ENCODE measurements at places on chromosomes 12 and 14.
A peak's percentile ranks its signal among the peaks of the same experiment; 100 is the strongest.

- no peak for DNase-seq
Observed at GRCh38 chr14:35248476-35248788, 43.8 kb upstream of the PSMA6 start.

GRCh38 chr14:45177076-45177475 lies 41.3 kb downstream of the FANCM start:
- no peak for DNase-seq

DNA sequence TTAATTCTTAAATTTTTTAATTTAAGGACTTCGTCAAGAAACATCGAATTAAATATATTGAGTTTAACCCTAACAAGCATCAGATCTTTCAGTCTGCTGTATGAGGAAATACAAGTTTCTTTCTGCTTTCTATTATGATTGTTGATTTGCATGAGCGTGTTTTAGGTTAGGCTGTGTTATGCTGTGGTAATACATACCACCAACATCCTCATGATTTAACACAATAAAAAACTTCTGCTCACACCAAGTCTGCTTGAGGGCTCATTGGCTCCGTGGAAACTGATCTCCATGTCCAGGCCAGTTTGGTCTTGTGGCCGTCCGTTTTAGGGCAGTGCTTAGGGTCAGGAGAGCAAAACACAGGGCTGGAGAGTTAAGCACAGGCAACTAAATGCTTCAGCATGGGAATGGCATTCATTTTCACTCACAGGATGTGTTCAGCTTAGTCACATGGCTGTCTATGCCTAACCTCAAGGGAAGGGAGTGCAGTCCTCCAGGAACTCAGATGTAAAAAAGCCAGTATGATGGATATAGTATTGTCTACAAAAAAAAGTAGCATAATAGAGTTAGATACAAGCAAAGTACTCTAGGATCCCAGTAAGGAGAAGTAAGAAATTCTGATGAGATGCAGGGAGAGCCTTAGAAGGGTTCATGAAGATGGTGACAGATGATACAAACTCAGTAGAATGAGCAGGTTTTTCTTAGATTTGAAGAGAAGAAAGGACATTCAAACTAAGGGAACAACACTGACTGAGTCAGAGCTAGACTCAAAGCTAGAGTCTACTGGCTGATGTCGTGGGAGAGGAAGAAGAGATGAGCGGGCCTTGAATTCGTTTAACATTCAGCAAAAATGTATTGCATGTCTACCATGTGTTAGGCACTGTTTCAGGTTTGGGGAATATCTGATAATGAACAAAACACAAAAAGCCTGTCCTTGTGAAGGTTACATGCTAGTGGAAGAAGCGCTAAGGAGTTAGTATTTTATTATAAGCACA lies 16.3 kb downstream of the MARK3 start:
- DNase-seq = no peak

GRCh38 chr12:2550561-2551411 lies 244.0 kb upstream of the FKBP4 start:
- no peak for DNase-seq

DNA sequence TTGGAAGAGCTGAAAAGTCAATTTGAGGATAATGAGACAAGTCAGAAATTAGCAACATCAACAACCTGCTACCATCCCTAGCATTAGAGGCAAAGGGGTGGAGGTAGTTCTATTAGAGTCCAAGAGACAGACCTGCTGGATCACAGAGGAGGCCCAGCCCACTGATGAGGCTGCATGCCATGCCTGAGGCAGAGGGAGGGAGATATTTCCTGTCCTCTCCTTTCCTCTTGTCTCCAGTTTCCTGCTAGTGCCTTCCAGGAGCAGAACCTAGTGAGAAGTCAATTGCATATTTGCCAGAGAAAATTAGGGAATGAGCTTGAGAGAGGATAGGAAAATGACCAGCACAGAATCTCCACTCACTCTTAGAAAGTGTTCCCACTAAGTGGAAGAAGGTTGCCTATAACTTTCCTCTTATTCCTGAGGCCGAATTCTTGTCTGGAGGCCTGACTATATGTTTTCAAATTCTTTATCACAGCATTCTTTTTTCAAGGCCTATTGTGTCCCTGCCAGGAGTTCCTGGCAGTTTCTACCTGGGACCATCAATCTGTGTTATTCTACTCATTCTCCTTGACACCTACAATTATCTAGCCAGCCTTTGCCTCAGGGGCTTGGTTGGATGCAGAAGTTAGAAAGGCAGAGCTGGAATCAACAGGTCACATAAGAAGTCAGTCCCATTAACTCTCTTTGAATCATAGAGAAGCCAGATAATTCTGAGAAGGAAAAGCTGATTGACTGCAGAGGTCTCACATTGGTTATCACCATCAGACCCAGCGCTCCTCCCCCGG lies 121.9 kb downstream of the EMP1 start:
- no peak for DNase-seq

DNA sequence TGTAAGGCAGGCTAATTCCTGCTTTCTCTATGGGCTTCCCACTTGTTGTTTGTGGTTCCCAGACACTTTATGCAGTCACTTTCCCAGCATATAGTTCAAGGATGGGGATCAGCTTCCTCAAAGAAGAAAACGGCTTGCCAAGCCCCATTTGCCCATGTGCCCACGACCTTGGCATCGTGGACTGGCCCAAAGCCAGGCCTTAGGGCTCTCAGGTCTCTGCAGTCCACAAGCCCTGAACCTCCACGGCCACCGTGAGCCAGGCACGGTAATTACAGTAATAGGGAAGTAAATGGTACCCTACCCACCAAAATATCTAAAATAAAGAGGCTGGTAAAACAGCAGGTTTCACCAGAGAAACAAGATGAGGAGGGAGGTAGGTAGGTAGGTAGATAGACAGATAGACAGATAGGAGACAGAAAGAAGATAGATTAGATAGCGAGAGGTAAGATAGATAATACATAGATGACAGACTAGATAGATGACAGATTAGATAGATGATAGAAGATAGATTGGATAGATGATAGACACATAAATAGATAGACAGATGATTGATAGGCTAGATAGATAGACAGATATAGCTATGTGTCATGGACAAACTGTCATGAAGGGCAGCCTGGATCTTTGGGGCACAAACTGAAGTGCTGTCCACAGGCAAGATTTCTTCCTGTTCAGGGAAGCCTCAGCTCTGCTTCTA lies 163.1 kb downstream of the SLC15A4 start:
- no peak for DNase-seq

GRCh38 chr12:7503686-7504415 lies at the start of gene CD163:
Gene CD163 (minus strand): TSS chr12:7503777. CDS start chr12:7503690, 87 bp downstream.
- DNase-seq = no peak

GRCh38 chr12:128798571-128799341 lies 25.0 kb downstream of the SLC15A4 start:
- DNase-seq = no peak

DNA sequence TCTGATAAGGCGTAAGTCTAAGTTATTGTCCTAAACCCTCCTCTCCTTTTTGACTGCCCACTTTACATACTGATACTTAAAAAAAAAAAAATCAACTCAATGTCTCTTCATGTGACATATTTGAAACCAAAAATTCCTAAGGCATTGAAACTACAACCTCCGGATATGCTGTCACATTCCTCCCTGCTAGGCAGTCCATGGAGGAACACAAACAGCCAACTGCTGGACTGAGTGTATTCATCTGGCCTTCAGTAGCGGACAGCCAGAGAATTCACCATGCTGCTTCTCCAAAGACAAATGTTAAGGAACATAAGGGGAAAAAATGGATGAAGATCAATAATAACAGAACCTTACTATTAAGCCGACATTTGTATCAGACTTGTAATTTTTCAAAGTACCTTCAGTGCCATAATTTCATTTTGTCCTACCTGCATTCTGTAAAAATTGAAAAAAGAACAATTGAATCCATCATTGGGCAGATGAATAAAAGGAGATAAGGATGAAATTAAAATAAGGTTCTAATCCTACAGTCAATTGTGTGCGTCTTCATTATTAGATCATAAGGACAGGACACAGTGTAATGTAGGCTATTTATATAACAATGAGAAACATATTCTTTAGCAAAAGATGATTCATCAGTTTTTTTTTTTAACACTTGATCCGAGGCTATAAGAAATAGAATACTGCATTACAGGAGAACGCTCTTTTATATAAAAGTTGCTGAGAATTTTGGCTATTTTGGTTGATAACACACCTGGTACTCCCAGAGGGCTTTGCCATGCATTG lies 12.2 kb downstream of the RERG start:
- DNase-seq = no peak

- DNase-seq = no peak
Observed at GRCh38 chr12:49541140-49541861, 2.5 kb downstream of the KCNH3 start.

GRCh38 chr12:52636189-52636588 lies 15.8 kb downstream of the KRT2 start:
- no peak for DNase-seq

DNA sequence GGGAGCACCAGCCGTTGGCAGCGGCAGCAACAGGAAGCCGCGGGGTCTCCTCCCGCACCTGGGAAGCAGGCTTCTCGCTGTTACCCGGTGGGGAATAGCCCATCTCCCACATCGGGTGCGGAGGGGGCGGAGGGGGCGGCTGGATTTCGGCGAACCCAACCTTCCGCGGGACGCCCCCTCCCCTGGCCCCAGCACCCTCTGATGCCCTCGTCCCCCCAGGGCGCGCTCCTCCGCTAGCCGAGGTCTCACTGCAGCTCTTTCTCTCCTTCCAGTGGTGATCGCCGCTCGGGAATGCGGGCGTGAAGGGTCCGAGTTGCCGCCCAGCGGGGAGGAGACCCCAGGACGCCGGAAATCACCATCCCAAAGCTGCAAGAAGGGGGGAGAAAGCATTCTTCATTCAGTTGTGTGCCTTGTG lies 303 bp downstream of the SAMD4A start:
- peak; percentile 51 for DNase-seq

DNA sequence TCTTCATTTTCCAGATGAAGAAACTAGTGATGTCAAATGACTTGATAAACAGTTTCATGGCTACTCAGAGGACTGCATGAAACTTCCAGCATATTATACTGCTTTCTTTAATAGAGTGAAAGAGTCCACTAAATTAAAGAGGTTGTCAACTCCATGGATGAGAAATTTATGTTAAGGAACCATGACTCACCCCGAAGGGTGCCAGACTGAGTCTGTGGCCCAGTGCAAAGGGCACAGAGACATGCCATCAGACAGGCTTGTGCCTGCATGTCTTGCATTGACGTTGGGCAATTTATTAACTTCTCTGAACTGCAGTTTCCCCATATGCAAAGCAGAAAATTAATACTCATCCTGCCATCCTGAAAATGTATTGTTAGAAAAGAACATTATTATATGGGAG lies 382.4 kb downstream of the APAF1 start:
- DNase-seq = no peak

- DNase-seq = no peak
Observed at GRCh38 chr12:108709697-108710096, 21.6 kb downstream of the CORO1C start.

DNA sequence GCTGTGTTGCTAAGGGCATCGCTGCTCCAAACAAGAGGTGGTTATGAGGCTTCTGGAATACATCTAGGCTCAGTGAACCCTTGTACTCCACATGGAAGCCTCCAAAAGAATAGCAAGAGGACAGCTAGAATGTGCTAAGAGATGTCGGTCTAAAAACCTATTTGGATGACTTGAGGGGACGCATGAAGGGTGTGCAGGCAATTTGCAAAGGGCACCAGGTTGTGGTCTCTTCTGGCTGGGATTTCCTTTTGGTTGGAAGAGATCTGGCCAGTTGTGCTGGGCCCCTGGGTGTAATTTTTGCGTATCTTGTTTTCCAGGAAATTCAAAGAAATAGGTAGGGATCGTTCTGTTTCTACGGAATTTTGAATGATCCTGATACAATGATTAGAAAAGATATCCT lies 4.2 kb downstream of the TTC9 start:
- DNase-seq = no peak

GRCh38 chr12:43957732-43958372 lies 122.0 kb downstream of the TMEM117 start:
- no peak for DNase-seq

DNA sequence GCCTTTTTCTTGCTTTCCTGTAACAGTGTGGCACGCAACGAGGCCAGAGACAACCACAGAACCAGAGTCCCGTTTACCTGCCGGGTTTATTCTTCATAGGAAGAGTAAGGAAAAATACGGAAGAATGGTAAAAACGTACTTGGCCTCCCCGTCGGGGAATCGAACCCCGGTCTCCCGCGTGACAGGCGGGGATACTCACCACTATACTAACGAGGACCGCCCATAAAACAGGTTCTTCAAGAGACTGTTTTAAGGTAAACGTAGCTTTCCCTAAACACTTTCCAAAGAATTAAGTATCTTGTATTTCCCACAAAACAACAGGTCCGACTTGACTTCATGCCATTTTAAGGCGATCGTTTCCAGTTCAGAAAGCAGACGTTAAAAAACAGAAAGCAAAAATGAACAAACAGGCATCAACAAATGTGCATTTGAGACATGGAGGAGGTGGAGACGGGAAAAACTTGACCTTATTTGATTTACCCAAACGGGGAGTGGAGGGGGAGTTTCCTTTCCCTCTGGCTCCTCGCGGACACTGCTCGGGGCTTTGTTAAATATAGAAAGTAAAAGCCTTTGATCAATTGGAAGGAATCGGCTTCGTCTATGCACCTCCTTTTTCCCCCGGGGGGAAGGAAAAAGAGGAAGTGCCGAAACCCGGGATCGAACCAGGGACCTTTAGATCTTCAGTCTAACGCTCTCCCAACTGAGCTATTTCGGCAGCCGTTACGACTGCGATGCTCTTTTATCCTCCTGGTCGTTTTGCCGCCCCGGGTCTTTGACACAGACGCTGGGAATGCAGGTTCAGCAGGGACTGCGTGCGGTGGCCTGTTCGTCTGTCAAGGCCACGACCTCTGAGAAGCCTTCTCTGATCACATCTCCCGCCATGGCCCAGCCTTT lies 13.0 kb upstream of the UBC start:
- peak; percentile 92 for DNase-seq

- no peak for DNase-seq
Observed at GRCh38 chr12:27008081-27008480, 6.1 kb downstream of the TM7SF3 start.

- no peak for DNase-seq
Observed at GRCh38 chr12:106142591-106143261, 4.0 kb upstream of the NUAK1 start.

DNA sequence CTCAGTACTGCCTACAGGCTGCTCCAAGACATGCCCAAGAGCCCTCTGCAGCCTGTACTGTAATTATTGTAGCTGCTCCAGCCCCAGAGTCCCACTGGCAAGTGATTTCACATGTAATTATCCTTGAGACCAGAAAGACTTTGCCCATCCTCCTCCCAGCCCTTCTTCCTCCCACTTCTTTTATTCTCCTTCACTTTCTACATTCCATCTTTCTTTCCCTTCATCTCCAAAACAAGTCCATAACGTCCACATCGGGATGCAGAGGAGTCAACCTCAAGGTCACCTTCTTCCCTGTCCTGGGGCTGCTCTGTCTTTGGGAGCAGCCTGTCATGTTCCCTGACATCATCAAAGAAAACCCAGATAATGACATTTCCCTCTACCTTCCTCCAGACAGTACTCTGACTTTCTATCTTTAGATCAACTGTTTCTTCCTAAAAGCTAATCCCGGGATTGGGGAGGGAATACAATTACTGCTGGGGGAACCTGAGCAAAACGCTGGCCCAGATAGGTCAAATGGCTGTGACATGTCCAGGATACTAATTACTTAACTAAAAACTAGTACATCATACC lies 39.1 kb downstream of the SLC8A3 start:
- DNase-seq = no peak

All from Caco-2 (cell line).